ENCODE measurements at places on chromosomes 7 and 10.

DNA sequence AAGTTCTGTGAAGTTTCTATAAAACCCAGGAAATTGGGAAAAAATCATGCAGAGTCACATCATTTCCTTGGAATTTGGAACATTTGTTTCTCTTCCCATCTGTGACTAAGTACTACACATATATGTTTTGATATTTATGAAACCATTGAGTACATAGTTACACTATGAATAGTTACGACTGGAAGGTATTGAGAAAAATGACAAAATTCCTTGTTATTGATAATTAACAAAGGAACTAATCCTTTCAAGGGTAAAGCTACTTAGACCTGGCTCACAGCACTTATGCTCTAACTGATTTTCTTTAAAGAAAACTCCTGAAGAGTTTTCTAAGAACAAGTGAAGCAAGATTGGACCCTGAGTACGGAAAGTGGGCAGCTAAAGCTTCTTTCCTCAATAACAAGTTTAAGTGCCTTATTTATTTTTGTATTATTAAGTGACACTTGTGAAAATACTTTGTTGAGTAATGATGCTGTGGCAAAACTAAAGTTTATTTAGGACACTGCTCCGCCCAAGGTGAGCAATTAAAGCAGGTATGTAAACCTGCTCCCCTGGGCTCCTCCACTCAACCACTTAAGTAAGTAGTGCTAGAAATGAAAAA, 12.0 kb upstream of the GLCCI1 start:
- DNase-seq = no peak

GRCh38 chr7:4610768-4611467, 71.2 kb upstream of the FOXK1 start:
- peak; percentile 14 for DNase-seq

GRCh38 chr7:3909128-3909527, 608.1 kb downstream of the SDK1 start:
- no peak for DNase-seq

DNA sequence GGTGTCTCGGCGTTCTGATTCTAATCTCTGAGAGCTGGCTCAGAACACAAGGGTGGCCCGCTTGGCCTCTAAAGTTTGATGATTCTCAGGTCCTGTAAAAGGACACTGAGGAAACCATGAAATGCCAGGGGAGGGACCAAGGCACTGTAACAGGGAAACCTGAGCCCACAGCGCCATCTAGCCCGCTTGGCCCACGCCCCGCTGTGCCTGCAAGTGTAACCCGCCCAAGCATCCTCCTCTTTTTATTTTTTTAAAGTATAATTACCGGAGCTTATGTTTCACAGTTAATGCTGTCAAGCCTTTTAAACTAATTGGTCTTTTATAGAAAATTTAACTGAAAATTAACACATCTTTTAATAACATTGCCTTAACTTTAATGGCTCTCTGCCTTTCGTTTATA, 734.7 kb downstream of the KCNMA1 start:
- no peak for DNase-seq

DNA sequence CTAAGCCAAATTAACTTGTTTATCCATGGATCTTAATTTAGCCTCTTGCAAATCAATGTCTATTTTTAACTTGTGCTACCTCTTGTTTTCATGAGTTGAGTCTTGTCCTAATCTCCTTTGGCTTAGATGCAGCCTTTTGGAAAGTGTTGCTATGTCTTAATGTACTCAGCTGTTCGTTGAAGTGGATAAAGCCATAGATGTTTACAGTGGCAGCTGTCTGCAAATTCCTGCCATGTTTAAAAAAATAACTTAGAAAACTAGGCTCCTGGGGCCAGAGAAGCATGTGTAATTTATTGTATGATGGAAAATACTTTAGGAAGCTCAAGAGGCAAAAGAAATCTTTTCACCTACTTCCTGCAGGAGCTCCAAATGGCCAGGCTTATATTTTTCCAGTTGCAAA, 253.1 kb upstream of the RHOBTB1 start:
- DNase-seq = no peak
